NCI-H1930 (cell line): ENCODE measurements at places on chromosomes 4 and X.

- DNase-seq, result no peak
These were observed 38.0 kb downstream of the GPM6B start for GRCh38 chrX:13778916-13779315.

DNA sequence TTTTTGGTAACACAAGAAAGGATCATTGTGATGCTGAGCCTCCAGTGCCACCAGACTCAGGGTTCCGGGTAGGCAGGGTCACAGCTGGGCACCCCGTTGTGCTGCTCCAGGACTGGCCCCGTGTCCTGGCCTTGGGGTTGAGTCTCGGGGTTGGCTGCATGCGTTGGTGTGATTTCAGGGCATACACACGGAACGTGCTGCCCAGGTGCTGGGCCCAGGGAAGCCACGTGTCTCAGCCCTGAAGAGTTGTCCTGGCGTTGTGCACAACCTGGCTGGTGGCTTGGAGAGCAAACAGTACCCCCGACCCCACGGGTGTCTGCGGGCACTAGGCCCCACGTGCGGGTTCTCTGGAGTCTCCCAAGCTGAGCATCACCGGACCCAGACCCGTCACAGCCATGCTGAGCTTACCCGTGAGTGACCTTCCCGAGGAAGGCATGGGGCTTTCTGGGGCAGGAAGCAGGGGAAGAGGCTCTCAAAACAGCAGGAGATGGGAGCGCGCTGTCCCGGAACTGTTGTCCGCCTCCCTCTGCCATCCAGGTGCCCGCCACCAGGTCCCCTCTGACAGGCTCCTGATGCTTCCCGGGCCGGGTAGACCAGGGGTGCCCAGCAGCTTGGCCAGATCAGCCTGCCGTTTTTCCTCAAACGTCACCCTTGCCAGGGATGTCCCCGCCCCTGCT lies 66.1 kb upstream of the ENPP6 start:
- DNase-seq, result no peak

- no peak for DNase-seq
These were observed 188.8 kb downstream of the PPP3CA start for GRCh38 chr4:101158507-101158906.

DNA sequence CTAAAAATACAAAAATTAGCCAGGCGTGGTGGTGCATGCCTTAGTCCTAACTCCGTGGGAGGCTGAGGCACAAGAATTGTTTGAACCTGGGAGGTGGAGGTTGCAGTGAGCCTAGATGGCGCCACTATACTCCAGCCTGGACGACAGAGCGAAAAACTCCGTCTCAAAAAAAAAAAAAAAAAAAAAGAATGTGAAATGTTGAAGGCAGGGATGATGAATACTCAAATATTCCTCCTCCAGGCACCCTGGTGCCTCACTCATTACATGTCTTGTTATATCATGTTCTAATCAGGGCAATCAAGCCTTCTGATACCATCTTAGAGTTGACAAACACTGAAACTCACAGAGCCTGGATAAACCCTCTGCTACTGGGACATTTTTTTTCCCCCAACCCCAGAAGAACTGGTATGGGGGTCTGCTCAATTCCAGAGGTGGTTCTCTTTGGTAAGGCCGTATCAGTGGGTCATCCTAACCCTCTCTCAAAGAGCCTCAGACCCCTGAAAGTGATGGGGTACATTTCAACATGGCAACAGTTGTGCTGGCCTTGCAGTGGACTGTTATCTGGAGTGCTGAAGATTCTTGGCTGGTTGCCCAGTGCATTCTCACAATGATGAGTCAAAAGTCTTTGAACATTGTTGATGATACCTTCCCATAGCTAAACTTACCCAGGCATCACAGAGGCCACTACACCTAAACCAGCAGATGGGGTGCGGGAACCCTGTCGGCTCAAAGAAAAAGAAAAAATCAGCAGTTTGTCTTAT lies 2.4 kb upstream of the SH3KBP1 start:
- DNase-seq, result no peak

DNA sequence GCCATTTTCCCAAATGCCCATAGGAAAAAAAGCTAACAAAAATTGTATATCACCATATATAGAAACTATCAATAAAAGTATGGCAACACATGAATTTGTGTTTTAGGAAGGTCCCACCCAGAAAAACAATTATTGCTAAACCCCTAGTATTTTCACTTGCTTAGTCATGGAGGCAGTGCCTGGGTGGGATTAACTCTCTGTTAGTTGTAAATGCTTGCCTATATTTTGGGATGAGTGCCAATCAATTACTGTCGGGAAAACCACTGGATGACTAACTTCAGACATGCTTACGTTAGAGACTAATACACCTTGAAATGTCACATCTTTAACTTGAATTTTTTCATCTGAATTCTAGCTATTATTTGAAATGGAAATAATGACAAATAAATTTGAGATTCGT lies 33.9 kb downstream of the TMPRSS11A start:
- no peak for DNase-seq

GRCh38 chrX:40445691-40446090 lies 135.1 kb upstream of the ATP6AP2 start:
- DNase-seq, result no peak

GRCh38 chrX:38052096-38052495 lies 45.7 kb downstream of the SYTL5 start:
- no peak for DNase-seq

- DNase-seq, result no peak
These were observed 227.4 kb upstream of the BCOR start for GRCh38 chrX:40325161-40325560.

- DNase-seq, result no peak
These were observed 53.1 kb downstream of the ATXN3L start for GRCh38 chrX:13266641-13267345.

- DNase-seq, result no peak
These were observed 86.9 kb upstream of the BMP2K start for GRCh38 chr4:78689261-78689660.

DNA sequence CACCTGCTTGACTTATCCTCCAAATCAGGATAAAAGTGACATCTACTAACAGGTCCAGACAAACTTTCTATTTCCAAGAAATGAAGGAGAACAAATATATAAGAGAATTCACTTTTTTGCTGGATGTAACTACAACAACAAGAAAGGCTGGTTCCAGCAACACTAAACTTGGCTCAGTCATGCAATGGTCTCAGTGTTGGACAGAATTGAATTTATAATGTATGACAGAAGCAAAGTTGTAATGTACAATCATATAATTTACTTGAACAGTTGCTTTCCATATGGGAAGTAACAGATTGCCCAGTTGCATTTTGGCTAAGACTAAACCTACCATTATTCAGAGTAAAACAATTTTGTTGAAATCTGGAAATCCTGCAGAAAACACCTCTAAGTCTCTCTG lies 183.3 kb upstream of the INTU start:
- DNase-seq, result no peak

GRCh38 chr4:164700471-164700870 lies 53.5 kb upstream of the SMIM31 start:
- DNase-seq, result no peak

DNA sequence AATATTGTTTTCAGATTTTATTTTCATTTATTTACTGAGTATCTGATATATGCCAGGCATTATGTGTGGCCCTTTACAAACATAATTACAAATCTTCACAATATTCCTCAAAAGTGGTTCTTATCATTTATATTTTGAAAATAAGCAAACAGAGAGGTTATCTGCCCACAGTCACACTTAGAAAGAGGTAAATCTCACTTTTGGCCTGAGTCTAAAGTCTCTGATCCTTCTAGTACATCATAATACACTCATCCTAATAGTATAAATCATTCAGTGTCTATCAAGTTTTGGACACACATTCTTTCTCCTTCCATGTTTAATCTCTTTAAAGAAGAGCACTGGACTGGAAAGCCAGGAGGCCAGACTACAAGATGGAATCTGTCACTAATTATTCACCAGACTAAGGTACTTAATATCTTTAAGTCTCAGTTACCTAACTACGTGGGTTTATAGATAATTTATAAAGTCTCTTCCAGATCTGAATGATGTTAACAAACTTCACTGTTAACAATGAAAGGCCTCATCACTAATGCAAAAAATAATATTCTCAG lies 281.3 kb downstream of the PPP3CA start:
- no peak for DNase-seq

DNA sequence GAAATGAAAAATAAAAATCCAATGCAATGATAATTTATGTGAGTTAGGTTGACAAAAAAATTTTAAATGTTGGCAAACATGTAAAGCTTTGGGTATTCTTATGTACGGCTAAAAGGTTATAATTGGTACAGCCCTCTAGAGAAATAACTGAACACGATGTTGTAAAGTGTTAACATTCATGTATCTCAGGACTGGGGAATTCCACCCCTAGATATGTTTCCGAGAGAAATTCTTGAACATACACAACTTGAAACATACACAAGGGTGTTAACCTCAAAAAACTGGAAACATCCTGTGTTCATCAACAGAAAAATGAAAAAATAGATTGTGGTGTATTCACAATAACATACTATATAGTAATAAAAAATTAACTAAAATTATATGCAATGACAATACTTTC lies 91.8 kb downstream of the CHM start:
- no peak for DNase-seq

- no peak for DNase-seq
These were observed 84.8 kb upstream of the TFDP3 start for GRCh38 chrX:133302775-133303445.

GRCh38 chr4:24067367-24068193 lies 177.7 kb upstream of the PPARGC1A start:
- no peak for DNase-seq

- DNase-seq, result no peak
These were observed 59.1 kb upstream of the MAGEA10 start for GRCh38 chrX:152197465-152197864.

GRCh38 chr4:183783306-183783705 lies 121.8 kb upstream of the STOX2 start:
- DNase-seq, result no peak

DNA sequence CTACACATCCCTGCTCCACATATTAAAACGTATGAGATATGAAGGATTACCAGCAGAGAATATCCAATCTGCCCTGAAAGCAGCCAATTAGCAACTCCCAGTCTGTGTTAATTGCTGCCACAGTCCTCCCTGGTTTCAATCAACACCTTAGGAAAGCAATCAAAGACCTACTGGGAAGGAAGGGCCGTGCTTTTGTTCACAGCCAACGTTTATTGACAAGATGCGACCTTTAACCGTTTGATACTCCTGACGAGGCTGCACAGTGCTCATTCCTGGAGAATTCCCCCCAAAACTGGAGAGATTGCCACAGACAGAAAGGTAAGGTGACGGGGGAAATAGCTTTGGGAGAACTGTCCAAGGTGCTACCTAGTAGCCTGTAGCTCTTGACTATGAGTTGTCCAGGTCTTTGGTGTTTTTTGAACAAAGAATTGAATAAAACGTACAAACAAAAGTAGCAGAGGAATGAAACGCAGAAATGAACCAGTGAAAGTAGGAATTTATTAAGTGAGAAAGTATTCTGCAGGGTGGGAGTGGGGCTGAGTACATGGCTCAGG lies 596.5 kb downstream of the NLGN4X start:
- DNase-seq, result no peak

DNA sequence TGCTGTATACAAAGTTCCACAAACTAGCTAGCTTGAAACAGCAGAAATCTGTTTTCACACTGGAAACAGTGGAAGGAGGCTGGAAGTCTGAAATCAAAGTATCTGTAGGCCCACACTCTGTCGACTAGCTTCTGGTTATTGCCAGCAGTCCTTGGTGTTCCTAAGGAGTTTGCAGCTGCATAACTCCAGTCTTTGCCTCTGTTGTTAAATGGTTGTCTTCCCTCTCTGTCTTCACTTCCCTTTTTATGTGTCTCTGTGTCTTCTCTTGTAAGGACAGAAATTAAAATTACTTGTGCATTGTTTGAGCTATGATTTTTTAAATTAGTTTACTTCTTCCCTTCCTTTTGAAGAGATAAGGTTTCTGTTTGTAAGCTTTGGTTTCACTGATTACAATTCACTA lies 8.2 kb downstream of the MTHFD2L start:
- DNase-seq, result no peak

GRCh38 chr4:11312389-11312788 lies 116.3 kb downstream of the HS3ST1 start:
- no peak for DNase-seq

DNA sequence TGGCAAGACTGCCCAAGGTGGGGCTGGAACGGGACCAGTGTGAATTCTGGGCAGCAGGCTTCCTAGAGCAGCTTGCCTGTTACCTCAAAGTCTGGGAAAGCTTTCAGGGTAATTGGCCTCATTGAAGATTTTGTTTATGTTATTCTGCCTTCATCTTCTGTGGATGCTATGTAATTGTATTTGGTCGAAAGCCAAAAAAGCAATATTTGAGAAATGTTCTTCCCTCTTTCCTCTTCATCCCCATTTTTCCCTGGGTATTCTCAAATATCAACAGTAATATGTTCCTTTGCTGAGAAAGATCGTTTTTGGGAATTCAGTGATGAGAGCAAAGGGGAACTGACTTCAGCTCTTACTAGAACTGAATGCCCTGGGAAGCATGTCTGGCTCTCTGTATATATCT lies 12.9 kb downstream of the TMEM131L start:
- DNase-seq, result no peak

DNA sequence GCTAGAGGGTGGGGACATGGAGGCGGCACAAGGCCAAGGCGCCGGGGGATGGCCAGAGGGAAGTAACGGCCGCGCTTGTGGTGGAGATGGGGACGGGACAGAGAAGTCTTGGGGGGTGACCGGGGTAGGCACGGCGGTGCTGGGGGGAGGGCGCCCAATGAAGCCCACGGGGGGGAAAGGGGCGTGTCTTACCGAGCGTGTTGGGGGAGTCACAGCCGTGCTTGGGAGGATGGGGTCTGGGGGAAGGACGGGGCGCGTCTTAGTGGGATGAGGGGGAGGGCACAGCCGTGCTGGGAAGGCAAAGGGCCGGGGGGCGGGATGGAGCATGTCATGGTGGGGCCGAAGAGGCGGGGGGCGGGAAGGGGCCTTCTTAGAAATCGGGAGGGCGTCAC lies 952 bp downstream of the ARSD start:
- peak; percentile 9 for DNase-seq

DNA sequence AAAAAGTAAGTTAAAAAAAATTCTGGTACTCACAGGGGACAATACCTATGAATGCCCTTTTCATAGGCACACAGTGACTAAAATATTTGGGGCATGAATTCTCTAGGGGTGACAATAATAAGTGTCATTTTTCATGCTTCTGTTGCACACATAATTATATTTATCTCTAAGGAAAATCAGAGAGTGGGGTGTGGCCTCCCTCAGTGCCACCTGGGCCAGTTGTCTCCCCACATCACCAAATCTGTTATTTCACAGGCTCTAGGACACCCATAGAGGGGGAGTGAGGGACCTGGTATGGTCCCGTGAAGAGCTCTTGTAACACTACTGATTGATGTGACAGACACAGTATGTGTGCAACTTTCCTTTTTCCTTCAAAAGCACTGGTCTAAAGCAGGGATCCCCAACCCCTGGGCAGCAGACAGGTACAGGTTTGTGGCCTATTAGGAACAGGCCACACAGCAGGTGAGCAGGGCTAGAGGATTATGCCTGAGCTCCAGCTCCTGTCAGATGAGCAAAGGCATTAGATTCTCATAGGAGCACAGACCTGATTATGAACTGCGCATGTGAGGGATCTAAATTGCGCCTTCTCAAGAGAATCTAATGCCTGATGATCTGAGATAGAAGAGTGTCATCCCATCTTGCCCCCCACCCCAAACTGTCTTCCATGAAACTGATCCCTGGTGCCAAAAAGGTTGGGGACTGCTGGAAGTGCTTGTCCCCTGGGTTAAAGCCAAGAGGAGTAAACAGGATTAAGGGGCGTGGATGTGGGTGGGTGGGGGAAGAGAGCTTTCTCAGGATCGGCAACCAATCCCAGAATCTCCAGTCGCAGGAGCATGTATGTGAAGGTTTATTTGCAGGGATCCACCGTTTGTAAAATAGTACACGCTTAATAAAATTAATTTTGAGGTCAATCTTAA lies 856 bp downstream of the SLC9B1 start:
- no peak for DNase-seq

- peak; percentile 24 for DNase-seq
These were observed at the start of gene OCRL for GRCh38 chrX:129540068-129540653. Gene OCRL (plus strand): TSS chrX:129540259. CDS start chrX:129540440, 181 bp downstream.
